Activated T-cell treated with anti-CD3 and anti-CD28 coated beads for 1 hour (primary cell): ENCODE measurements at places on chromosomes 1 and 21.

GRCh38 chr1:181704546-181704945 lies 221.2 kb downstream of the CACNA1E start:
- DNase-seq: no peak

DNA sequence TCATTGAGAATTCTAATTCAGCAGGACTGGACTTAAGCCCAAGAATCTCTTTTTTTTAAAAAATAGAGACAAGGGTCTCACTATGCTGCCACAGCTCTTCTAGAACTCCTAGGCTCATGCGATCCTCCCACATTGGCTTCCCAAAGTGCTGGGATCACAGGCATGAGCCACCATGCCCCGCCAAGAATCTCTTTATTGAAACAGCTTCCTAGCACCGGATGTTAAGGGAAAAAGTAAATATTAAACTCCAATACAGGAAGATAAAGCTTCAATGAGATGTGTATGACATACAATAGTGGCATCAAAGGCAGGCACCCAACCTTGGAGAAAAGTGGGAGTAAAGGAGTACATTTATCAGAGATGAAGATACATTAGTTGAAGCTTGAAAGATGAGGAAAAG lies 25.5 kb downstream of the PUM1 start:
- no peak for DNase-seq

DNA sequence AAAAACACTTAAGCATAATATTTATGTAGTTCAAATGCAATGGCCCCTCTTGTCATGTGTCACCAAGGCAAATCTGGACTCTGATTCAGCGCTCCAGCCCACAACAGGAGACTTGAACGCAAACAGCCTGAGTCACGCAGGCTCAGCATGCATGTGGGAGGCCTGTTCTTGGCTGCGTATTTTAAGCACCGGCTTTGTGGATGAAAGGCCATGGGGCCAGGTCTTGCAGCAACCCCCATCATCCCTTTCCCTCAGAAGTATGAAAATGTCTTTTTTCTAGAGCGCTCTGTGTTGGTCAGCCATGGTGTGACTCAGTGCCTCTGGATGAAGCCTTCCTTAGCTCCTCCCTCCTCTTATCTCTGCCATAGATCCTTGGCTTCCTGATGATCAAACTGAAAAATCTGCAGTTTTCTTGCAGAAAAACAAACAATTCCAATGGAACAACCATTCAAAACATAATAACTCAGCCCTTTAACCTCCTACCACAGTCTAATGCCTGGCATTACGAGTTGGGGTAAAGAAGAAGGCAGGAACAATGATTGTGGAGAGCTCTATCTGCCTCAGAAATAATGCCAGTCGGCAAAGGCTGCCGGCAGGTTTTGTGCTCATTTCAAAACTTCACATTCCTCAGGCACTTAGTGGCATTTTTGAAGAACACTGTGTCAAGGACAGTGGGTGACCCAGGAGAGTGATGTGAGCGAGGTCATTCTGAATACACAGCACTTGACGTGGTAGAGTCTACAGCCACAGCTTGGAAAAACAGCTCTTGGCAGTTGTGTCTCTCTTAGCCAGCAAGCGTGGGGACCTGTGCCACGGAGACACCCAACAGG lies 167.5 kb downstream of the CLIC6 start:
- no peak for DNase-seq

DNA sequence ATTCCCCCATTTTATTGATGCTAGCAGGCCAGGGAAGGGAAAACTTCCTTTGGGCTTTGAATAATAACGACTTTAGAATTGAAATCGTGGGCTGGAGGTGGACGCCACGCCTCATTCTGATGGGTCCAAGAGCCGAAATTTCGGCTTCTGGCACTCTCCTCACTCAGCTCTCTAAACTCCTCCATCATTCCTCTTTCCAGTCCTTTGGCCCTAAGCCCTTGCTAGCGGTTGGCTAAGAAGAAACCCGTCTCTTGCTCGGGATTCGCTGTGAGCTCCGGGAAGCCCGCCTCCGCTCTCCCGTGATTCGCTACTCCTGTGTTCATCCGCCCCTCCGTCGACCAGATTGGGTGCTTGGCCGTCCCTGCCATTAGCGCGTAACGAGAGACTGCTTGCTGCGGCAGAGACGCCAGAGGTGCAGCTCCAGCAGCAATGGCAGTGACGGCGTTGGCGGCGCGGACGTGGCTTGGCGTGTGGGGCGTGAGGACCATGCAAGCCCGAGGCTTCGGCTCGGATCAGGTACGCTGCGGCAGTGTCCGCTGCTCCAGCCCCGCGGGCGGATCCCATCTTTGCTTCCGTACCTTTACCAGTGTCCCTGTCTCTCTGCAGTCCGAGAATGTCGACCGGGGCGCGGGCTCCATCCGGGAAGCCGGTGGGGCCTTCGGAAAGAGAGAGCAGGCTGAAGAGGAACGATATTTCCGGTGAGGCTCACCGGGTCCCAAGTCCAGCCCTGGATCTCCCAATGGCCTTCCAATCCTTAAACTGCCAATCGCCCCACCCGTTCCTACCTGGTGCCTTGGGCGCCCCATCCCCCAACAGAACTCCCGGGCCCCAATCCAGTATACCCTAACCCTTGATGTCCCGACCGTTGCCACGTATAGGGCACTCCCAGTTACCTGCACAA lies at the start of gene ATP5IF1:
TSS of gene ATP5IF1 (plus strand) at position 370 of the 901 bp plus-strand sequence. CDS start at position 430, 60 bp downstream.
- peak; percentile 88 for DNase-seq

- DNase-seq: no peak
These were observed 20.3 kb downstream of the STK40 start for GRCh38 chr1:36365381-36365780.

DNA sequence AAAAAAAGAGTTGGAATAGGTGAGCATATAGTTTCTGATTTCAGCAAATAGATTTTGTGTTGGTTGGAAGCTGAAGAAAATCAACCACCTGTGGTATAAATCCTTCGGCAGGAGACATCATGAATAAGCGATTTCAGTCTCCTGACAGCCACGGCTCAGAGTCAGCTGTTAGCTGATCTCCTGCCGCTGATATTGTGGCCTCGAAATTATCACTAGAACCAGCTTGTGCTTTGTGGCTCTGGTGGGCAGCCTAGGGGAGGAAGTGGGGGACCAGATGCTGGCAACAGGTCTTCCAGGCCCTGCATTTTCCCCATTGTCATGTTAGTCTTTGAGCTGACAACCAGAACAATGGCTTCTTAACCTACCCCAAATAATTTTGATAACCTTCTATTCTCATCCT lies 842 bp upstream of the GCSAML start:
- DNase-seq: no peak

- DNase-seq: no peak
These were observed 67.4 kb upstream of the DMRTA2 start for GRCh38 chr1:50490640-50491039.

DNA sequence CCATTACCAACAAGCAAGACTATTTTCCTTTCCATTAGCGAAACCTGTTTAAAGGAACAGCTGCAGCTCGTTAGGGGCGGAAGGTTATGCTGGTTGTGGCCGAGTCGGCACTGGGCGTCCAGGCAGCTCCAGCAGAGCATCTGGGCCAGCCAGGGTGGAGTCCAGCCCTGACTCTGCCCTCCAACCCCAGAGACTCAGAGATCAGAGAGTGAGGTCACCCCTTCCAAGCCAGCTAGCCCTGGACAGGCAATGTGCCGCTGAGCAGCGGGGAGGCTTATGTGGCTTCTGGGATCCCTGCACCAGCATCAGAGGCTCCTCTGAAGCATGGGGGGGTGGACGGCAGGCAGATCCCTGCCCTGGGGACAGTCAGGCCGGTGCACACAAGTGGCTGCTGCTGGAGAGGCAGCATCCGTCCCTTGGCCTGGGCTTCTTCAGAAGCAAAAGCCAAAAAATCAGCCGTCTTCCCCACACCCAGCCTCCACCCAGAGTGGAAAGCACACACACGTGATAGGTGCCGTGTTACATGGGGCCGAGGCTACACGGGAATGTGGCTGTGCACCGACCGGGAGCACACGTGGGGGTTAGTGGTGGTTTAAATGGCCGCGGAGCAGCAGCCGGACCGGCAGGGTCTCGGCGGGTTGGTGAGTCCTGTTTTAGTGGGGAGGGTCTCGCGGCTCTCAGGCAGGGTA lies 30.1 kb downstream of the SLC66A1 start:
- no peak for DNase-seq

- DNase-seq: peak; percentile 64
These were observed 21.3 kb downstream of the UBASH3A start for GRCh38 chr21:42424914-42425541.

DNA sequence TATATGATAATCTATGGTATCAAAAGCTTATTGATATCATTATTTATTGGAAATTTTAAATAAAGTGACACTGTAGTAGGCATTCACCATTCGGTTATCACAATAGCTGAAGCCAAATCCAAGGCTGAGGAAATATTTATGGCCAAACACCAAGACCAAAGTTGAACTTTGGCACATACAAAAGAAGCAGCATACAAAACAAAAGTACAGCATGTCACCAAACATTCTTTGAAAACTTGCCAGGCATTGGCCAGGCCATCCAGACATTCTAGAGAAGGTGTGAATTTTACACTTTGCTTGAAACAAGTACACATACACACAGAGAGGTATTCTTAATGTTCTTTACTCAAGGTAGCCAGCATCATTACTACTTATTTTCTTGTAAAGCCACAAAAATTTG lies 544.4 kb upstream of the CXADR start:
- DNase-seq: no peak

DNA sequence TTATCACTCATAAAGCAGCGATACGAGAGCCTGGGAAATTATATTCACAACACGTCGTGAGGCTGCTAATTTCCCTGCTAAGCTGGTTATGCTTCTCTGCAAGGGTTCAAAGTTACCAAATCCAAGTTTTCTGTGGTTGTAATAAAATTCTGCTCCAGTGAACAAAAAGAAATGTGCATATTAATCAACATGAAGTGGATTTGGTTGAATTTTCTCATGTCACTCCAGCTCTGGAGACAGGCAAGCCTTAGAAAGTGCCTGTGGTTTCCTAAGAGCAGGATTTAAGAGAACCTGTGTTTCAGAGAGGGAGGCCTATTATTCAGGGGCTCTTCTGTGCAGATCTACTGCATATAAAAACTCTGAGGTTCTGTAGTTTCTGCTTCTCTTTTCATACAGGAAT lies 87.5 kb downstream of the WLS start:
- DNase-seq: no peak

- DNase-seq: no peak
These were observed 116.3 kb upstream of the OLIG2 start for GRCh38 chr21:32909393-32909792.

- peak; percentile 11 for DNase-seq
These were observed 99.1 kb downstream of the BEND5 start for GRCh38 chr1:48677306-48678287.

- DNase-seq: no peak
These were observed 27.8 kb upstream of the SELENON start for GRCh38 chr1:25772164-25772563.

GRCh38 chr1:229690662-229691061 lies 64.6 kb downstream of the URB2 start:
- DNase-seq: no peak

- DNase-seq: no peak
These were observed 33.7 kb downstream of the KCND3 start for GRCh38 chr1:111955755-111956154.

- DNase-seq: no peak
These were observed 186.8 kb upstream of the MAP1LC3C start for GRCh38 chr1:242185731-242186130.

DNA sequence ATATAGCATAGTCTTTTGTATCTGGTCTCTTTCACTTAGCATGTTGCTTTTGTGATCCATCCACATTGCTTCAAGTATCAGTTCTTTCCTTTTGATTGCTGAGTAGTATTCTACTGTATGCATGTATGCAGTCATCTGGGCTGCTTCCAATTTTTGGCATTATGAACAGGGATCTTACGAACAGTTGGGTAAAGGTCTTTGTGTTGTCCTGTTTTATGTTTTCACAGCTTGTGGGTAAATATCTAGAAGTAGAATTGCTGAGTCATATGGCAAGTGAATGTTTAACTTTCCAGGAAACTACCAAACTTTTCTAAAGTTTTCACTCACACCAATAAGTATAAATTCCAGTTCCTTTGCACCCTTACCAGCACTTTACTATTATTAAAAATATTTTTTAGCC lies 60.9 kb downstream of the LHX4 start:
- DNase-seq: no peak

- DNase-seq: no peak
These were observed 45.3 kb downstream of the TARBP1 start for GRCh38 chr1:234433563-234434285.

DNA sequence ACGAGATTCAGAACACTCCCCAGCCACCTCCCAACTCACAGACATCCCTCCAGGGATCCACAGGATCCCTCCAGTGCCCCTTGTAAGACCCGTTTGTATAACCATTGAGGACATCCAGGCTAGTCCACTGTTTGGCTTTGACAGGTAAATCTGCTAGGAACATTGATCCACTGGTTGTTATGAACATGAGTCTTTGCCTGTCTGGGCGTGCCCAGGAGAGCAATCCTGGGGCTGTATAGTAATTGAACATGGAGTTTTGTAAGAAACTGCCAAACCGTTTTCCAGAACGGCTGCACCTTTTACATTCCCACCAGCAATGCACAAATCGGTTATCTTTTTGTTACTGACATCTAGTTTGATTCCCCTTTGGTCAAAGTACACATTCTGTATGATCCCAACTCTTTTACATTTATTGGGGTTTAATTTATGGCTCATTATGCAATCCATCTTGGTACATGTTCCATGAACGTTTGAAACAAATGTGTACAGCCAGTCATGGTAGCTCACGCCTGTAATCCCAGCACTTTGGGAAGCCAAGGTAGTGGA lies 88.7 kb downstream of the WDR4 start:
- DNase-seq: no peak

- DNase-seq: no peak
These were observed 39.9 kb upstream of the MUTYH start for GRCh38 chr1:45380125-45380524.

- DNase-seq: no peak
These were observed 68.6 kb downstream of the SLC35F3 start for GRCh38 chr1:233972951-233973635.
